Skeletal muscle cell (primary cell): ENCODE measurements at places on chromosomes 6 and 20.

GRCh38 chr6:156791320-156791850 lies 14.2 kb downstream of the ARID1B start:
- DNase-seq, result no peak

GRCh38 chr20:33099843-33100538 lies 20.5 kb downstream of the BPIFB4 start:
- DNase-seq, result no peak

- DNase-seq, result no peak
Observed at GRCh38 chr6:36142971-36143838, 12.9 kb downstream of the MAPK13 start.

GRCh38 chr6:20681243-20681684 lies 147.0 kb downstream of the CDKAL1 start:
- no peak for DNase-seq

DNA sequence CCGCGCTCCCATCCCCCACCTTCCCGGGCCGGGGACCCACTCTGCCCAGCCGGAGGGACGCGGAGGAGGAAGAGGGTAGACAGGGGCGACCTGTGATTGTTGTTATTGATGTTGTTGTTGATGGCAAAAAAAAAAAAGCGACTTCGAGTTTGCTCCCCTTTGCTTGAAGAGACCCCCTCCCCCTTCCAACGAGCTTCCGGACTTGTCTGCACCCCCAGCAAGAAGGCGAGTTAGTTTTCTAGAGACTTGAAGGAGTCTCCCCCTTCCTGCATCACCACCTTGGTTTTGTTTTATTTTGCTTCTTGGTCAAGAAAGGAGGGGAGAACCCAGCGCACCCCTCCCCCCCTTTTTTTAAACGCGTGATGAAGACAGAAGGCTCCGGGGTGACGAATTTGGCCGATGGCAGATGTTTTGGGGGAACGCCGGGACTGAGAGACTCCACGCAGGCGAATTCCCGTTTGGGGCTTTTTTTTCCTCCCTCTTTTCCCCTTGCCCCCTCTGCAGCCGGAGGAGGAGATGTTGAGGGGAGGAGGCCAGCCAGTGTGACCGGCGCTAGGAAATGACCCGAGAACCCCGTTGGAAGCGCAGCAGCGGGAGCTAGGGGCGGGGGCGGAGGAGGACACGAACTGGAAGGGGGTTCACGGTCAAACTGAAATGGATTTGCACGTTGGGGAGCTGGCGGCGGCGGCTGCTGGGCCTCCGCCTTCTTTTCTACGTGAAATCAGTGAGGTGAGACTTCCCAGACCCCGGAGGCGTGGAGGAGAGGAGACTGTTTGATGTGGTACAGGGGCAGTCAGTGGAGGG lies 2.8 kb downstream of the SOX4 start:
- DNase-seq, result no peak

DNA sequence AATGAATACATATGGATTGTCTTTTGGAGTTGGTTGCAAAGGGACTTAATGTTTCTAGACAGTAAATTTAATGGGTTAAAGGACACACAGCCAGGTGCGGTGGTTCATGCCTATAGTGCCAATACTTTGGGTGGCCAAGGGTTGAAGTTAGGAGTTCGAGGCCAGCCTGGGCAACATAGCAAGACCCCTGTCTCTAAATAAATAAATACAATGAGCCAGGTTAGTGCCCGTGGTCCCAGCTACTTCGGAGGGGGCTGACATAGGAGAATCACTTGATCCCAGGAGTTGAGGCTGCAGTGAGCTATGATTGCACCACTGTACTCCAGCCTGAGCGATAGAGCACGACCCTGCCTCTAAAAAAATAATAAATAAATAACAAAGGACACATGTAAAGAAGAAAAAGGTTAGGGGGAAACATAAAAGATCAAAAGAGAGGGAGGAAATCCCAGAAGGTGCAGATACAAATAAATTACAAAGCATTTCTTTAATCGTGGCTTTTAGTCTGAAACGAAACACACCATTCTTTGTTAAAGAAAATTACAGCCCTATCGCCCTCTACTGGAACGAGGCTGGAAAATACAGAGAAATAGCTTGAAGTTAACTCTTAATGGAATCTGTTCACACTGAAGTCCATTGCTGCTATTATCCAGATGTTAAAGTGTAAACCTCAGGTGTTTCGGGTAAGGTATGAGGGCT lies 42.6 kb upstream of the SCML4 start:
- no peak for DNase-seq

DNA sequence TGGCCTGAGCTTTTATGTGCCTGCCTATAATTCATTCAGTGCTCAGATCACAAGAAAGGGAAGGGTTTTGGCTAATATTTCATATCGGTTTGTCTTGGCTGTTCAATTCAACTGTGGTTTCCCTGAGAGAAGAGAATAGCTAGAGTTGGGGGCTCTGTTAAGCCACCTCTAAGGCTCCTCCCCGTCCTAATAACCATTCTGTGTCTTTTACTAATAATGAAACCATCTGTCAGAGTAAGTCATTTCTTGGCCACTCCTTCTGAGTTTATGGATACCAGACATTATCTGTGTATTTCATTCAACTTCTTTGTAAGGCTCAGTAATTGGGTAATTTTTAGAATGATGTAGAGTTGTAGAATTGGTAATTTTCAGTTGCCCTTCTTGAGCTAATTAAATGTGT lies 5.2 kb downstream of the STX11 start:
- DNase-seq, result no peak

- DNase-seq, result no peak
Observed at GRCh38 chr6:155645325-155645724, 189.7 kb upstream of the NOX3 start.

DNA sequence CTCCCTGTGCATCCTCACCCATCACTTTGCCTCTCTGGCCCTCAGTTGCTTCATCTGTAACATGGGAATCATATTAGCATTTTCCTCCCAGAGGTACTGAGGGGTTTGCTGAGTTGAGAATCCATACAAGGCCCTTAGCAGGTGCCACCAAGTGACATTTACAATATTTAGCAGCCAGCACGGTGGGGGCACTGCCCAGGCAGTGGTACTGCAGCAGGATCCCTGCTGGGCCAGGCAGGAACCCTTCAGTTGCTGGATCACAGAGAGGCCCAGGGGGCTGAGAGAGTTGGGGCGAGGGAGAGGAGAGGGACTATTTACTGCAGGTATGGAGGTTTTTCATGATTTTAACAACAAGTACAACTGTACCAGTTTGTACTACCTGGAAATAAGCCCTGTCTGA lies 65.9 kb downstream of the CDH22 start:
- DNase-seq, result no peak

DNA sequence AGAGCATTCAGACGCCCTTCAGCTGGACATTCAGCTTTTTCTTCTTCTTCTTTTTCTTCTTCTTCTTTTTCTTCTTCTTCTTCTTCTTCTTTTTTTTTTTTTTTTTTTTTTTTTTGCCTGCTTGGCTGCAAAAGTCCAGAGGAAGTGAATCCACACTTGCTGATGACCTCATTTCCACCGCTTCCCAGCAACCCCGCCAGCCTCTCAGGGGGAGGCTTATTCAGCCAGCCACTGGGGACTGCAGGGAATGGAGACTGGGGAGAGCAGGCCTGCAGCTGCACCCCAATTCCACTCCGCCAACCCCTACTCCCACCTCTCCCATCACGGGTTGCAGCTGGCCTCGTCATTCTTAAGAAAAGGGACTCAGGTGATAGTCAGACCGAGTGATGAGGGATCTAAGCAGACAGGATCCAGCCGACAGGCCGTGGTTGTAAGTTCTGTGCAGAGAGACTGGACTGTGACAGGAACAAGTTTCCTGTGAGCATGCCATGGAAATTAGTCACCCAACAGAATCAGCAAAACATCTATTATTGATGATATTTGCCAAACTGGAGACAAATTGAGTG lies 59.0 kb upstream of the QKI start:
- peak; percentile 51 for DNase-seq
